ENCODE measurements at places on chromosomes 6 and 20.

DNA sequence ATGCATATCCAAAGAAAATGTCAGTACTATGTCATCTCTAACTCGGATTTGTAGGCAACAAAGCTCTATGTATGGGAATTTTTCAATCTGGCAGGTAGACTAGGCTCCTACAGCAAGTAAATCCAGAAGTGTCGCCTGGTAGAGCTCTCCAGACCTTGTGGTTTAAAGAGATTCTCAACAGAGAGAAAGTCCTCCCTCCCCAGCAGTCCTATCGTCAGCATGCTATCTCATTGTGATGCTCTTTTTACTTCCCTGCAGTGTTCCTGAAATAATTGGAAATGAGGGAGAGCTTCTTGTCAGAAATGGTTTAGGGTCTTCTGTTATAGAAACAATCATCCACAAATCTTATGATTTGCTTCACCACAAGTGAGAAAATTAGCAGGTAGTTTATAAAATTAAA lies 395.4 kb downstream of the FRK start:
- DNase-seq: no peak

GRCh38 chr20:2812189-2812588 lies 2.6 kb upstream of the C20orf141 start:
- DNase-seq: no peak

DNA sequence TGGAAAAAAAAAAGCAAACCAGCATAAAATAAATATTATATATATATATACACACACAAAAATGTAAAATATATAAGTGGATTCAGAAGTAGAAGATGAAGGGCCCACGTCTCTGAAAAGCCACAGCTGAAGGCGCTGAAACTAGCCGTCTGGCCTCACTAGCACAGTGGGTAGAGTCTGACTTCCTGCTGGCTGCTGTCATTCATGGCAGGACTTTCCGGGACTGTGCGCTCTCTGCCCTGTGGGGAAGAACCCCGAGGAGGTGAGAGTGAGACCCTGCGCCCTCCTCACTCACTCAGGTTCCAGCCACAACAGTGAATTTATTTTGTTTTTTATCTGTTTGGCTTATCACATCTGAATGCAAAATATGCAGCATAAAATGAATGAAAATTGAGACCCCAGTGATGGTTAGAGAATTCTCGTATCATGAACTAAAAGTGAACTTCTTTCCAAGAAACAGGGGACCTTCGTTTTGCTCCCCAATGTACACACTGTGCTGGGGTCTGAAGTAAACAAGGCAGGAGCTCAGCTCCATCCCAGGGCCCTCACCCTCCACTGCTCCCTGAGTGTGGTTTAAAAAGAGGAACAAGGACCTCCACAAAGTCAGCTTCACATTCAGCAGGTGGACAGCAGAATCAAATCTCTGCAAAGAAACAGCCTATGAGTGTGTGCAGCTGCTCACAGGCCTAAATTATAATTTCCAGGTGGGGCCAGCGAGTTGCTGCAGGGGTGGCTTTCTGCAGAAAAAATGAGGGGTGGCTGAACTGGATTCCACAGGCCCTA lies 1.3 kb upstream of the RAMACL start:
- no peak for DNase-seq

- no peak for DNase-seq
These were observed 72.9 kb downstream of the ATG5 start for GRCh38 chr6:106252687-106253086.

DNA sequence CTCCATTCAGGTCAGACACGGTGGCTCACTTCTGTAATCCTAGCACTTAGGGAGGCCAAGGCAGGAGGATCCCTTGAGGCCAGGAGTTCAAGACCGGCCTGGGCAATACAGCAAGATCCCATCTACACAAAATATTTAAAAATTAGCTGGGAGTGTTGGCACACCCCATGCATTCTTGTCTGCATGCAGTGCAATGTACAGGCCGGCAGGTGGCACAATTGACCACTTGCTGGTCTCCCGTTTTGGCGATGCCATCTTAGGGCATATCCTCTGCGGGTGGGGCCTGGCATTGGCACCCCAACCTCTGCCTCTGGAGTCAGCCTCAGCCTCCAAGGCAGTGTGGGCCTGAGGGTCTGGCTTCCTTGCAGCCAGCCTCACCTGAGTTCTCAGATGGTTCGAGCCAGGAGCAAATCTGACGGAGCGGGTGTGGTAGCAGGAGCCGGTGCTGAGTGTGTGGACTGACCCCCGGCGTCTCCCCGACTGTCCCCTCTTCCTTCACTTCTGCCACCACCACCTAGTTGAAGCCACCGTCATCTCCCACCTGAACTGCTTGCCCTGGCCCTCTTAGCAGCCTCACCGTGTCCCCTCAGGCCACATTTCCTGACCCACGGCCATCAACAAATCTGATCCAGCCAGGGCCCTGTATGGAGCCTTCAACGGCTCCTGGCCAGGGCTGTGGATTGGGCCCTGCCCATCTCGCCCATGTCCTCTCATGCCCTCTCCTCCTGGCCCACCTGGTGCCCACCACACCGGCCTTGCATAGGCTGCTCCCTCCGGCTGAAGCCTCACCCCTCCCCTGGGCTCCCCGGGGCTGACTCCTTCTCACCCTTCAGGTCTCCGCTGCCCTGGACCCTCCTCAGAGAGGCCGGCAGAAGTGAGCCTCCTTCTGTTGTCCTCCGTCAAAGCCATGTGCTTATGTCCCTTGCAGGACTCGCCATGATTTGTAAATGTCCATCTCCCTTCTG lies 44.0 kb downstream of the EFCAB8 start:
- DNase-seq: no peak

DNA sequence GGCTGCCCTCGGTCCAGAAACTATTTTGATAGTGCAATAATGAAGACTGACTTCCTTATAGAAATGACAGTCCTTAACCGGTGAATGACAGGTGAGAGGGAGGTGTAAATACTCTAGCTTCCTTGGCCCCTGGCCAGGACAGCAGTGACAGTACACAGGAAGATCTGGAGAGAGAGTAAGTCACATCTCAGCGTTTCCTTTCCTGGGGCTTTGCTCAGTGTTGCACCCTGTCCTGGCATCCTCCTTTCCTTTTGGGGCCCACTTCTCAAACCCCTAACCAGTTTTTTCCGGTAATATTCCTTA lies 336.9 kb downstream of the CD83 start:
- no peak for DNase-seq

GRCh38 chr6:5435449-5435848 lies 174.1 kb downstream of the FARS2 start:
- no peak for DNase-seq

- no peak for DNase-seq
These were observed 68.8 kb downstream of the GJA1 start for GRCh38 chr6:121504227-121504626.

DNA sequence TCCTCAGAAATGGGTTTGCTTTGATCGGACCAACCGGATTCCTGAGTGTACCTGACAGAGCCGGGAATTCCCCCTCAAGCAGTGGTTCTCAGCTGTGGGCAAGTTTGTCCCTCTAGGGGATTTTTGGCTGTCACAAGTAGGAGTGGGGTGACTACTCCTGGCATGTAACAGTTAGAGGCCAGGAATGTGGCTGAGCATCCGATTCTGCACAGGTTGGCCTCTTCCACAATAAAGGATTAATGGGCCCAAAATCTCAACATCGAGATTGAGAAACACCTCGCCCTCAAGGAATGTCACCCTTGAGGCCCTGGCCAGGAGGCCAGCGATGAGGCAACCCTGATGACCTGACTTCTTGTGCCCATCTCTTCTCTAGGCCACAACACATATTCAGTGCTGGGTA lies 7.9 kb downstream of the AGPAT4 start:
- peak; percentile 16 for DNase-seq

- DNase-seq: peak; percentile 6
These were observed 7.8 kb downstream of the UBE3D start for GRCh38 chr6:83057705-83058321.

DNA sequence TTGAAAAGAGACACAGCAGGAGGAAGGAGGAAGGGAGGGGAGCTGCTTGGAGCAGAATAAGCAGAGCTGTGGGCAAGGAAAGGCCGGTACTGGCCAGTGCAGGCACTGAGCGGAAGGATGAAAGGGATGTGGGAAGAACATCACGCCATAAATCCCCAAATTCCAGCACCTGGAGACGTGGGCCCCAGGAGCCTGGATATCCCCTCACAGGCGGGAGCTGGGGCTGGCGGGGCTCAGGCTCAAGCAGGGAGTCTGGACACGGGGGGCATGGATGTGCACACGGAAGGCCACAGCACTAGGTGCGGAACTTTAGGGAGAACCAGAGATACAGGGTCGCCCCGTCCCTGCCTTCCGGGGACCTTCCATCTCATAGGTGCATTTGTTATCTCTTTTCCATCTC lies 7.5 kb upstream of the RPP40 start:
- no peak for DNase-seq

DNA sequence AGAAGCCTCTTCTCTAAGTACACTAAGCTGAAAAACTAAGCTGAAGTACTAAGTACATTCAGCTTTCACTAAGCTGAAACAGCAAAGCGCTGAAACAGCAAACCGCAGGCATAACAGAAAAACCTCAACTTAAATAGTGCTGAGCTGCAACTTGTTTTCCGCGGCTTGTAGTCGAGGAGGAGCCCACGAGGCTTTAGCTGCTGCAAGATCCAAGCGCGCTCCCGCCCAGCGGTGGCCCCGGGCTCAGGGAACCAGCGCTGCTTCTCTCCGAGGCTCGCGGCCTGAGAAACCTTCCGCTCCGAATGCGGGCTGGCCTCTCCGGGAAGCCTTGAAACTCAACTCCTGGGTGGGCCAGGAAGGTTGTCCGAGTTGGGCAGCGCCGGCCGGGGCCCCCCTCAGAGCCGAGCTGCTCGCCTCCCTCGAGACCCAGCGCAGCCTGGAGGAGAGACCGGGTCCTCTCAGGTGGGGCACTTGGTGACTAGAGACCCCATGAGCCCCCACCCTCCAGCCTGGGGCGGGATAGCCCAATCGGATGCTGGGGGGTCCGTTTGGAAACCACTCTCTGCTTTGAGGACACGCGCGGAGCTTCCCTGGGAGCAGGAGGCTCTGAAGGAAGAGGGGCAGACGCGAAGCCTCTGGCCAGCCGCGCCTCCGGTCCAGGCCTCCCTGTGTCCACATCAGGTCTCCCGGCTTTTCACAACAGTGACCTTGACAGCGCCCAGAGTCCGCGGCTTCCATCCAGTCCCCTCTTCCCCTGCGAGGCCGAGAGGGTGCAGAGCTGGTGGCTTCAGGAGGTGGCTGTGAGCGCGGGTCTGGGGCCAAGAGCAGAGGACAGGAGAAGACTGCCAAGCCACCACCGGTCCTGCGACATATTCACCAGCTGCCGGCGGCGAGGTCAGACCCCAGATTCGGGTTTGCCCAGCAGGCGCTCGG lies 38.1 kb upstream of the HLA-E start:
- no peak for DNase-seq

DNA sequence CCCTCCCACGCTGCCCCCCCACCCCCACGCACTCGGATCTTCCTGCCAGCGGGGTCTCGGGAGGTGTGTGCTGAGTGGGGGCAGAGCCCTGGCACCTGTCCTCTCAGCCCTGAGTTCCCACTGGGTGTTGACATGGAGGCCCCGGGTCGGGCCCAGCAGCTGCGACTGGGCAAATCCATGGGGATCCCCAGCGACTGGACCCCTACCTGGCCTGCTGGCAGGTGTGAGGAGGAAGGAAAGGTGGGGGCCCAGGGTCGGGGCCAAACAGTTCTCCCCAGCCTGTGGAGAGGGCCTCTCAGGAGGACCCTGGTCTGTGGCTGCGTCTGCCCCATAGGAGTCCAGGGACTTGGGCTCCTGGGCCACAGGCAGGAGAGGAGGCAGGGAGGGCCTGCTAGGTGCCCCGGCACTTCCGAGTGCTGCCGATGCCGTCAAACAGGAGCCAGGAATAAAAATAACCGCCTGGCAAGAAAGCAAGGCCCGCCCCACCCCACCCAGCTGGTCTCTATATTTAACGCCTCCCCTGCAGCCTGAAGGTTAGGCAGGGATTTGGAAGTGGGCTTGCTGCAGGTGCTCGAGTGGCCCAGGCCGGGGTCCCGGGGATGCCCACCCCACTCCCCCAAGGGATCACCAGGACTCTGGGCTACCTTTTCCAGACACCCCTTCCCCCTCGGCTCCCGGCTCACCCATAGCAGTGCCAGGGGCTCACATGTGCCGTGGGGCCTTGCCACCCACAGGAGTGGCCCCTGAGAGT lies 1.4 kb upstream of the EEF1A2 start:
- no peak for DNase-seq
